Activated CD4-positive, alpha-beta T cell treated with anti-CD3 and anti-CD28 coated beads, Interleukin-2, amount 10 ng/mL, durations not matched to agents 7 days and 5 days (primary cell): ENCODE measurements at places on chromosomes 1 and 21. TPM values are rescaled to one million over a fixed set of nuclear protein-coding genes. Genes with fewer than 3 reads are reported as not detected.

- DNase-seq, result peak; percentile 80
These were observed 57.8 kb downstream of the SLC35D1 start for GRCh38 chr1:66996018-66996682.

DNA sequence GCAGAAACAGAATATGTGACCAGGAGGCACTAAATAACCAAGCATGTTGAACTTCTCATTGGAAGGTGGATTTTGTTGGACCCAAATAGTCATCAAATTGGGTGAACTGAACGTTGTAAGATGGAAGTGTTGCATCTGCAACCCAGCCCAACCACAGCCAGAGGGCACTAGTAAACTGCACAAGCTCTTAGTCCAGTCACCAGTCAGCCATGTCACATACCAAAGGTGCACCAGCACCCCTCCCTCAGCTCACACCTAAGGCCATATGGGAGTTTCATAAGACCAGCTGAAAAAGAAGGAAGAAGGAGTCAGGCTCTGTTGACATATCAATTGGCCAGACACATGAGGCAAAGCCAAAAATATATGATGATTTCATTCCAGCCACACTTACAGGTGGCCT lies 481.7 kb upstream of the NR5A2 start:
- DNase-seq, result no peak

DNA sequence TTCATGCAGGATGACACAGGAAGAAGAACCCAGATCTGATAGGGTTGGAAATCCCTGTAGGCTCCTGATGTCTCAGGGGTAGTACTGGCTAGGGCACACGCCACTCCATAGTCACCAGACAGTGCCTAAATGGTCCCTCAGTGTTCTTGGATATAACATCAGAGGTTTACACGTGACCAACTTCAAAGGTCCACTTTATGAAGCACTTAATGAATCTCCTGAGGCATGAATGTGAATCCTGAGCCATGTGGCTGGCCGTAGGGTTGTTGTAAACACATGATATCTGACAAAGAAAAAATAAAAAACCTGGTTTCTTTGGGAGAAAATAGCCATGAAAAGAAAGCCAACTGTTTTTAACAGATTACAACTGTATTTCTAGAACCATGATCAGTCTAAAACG lies 27.5 kb downstream of the SLC6A17 start:
- no peak for DNase-seq

DNA sequence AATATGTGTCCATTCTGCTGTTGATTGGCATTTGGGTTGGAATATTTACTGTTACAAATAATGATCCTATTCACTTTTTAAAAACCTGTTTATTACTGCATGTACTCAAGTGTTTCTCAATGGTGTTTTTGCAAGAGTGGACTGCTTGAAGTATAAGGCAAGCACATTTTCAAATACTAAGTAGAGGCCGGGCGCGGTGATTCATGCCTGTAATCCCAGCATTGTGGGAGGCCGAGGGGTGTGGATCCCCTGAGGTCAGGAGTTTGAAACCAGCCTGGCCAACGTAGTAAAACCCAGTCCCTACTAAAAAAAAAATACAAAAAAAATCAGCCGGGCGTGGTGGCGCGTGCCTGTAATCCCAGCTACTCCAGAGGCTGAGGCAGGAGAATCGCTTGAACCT lies 276.9 kb upstream of the ADGRL4 start:
- no peak for DNase-seq

DNA sequence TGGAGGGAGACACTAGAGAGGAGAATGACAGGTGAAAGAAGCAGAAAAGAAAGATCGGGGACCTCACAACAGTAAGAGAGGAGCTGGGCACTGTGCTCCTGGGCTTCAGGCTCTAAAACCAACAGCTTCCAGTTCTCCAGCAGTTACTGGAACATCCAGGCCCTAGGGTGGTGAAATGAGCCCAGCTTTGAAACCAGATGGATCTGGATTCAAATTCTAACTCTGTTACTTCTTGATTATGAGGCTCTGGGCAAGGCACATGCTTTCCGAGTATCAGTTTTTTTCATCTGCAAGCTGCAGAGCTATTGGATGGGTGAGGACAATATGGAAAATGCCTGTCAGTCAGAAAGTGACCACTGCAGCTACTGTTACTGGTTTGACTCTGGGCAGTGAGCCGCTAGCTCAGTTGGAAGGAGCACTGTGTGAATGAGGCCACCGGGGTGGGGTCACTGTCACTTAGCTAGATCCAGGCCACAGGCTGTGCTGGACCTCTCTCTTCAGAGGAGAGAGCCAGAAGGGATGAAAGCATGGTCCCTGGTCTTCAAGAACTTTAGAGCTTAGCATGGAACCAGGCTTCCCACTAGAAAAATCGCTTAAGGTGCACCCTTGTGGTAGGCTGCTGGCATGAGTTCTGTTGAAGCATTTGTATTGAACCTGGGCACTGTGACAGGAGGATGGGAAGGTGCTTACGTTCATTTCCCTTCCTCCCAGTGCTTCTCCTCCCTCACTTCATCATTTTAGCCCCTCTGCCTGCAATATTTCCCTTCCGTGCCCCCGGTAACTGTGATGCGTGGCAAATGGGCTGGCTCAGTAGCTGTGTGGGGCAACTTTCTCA lies 12.2 kb downstream of the PLEKHO1 start:
- DNase-seq, result peak; percentile 30

DNA sequence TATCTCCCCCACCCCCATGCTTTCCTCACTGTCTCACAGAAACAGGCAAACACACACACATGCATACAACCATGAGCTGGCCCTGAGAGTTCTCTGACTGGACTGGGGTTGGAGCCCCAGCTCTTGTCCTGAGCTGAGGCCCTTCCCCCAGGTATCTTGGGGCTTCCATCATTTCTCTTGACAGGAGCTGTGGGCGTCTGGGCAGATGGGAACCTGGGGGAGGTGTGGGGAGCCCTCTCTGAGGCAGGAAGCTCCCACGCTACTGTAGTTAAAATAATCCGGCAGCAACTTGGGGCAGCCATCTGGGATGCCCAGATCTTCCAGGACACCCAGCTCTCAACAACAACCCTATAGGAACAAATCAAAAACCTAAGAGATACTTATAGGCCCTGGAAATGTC lies 2.7 kb upstream of the KIF21B start:
- DNase-seq, result no peak

- no peak for DNase-seq
These were observed 61.3 kb downstream of the B3GALNT2 start for GRCh38 chr1:235442788-235443429.

DNA sequence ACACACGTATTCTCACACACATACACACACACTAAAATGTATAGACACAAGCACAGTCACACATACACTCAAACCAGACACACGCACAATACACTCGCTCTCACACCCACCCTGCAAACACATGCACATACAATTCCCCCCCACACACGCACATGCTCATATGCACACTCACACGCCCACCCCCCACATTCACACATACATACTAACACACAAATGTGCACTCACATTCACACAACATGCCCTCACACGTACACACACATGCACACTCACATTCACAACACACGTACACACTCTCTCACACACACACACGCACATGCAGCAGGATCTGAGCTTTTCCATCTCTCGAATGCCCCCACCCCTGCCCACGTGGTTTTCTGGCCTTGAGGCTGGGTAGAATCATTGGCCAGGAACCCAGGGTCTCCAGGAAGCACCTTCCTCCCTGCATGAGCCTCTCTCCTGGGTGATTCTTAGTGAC lies 589.7 kb downstream of the PTPRU start:
- DNase-seq, result no peak

DNA sequence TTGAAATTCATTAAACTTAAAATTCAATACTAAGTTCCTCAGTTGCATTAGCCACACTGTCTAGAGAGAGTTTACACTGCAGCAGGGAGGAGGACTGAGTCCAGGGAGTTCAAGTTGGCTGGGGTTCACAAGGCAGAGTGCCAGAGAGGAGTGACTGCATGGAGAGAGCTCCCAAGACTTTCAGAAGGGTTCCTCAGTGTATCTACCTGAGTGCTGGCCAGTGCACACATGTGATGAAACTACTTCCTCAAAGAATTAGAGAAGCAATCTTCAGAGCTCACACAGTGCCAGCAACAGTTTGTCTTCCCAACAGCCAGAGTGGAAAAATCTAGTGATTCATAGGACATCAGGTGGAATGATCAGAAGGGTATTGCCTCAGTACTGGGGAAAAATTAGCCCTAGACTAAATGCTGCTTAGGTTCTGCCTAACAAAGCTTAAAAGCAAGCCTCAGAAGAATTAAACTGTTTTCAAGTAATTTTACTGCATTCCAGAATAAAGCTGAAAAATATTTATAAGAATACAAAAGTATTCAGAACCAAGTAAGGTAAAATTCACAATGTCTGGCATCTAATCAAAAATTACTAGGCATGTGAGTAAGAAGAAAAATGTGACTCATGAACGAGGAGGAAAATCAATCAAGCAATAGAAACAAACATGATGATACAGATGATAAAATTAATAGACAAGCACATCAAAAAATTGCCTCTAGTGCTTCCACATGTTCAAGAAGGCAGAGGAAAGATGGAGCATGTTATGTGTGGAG lies 10.4 kb upstream of the WNT3A start:
- DNase-seq, result no peak

Gene LYSMD1
- total RNA-seq, result 4.9 TPM

Gene TMPRSS15
- total RNA-seq, result not detected

Gene THEM5
- not detected for total RNA-seq

Gene OLIG2
- not detected for total RNA-seq
